ENCODE measurements at places on chromosomes 13 and 19. TPM values are rescaled to one million over a fixed set of nuclear protein-coding genes. Genes with fewer than 3 reads are reported as not detected.

Gene MED4
- total RNA-seq = 51.7 TPM

Gene CCNA1
- total RNA-seq = 3.4 TPM

Gene ICAM5
- total RNA-seq = 6.9 TPM

Gene STX10
- total RNA-seq = 63.3 TPM

Gene ATP4B
- not detected for total RNA-seq

Gene CEACAM21
- total RNA-seq = 4.3 TPM

Gene ZNF439
- total RNA-seq = 4.0 TPM

Gene PLIN5
- 6.8 TPM for total RNA-seq

Gene SWSAP1
- total RNA-seq = 3.3 TPM

Gene NLRP9
- total RNA-seq = not detected

Gene PCDH17
- 79.5 TPM for total RNA-seq

Gene PSG3
- total RNA-seq = not detected

Gene CYP4F8
- not detected for total RNA-seq

Gene IGFLR1
- total RNA-seq = 5.8 TPM

Gene RNF113B
- total RNA-seq = not detected

Gene P2RY11
- total RNA-seq = 32.2 TPM

Gene ZNF667
- 7.8 TPM for total RNA-seq

Gene ZNF71
- 13.7 TPM for total RNA-seq

Gene TINCR
- 0.90 TPM for total RNA-seq

Gene GPC6
- total RNA-seq = 23.3 TPM

Gene RPL18A
- total RNA-seq = 1,852 TPM

Gene CAPN12
- total RNA-seq = 0.69 TPM

Gene GFY
- not detected for total RNA-seq

Gene TTC9B
- not detected for total RNA-seq

Gene KIR3DL1
- total RNA-seq = not detected

Gene IGLON5
- 0.94 TPM for total RNA-seq

Gene NCAN
- total RNA-seq = not detected

Gene HRC
- not detected for total RNA-seq

Gene GRIN2D
- 11.4 TPM for total RNA-seq

Gene LILRB1
- total RNA-seq = not detected

Gene WDR83
- total RNA-seq = 19.4 TPM

Gene CPB2
- total RNA-seq = 5.5 TPM

Gene LRG1
- total RNA-seq = 0.20 TPM

Gene SPRY2
- total RNA-seq = 9.2 TPM

Gene SHC2
- total RNA-seq = 2.0 TPM

Data from A673 (cell line).